ENCODE measurements at places on chromosomes 6 and 20. TPM values are rescaled to one million over a fixed set of nuclear protein-coding genes. Genes with fewer than 3 reads are reported as not detected.

NECAB3 gene
- total RNA-seq: 21.0 TPM

CTSZ gene
- 34.8 TPM for total RNA-seq

GPR63 gene
- total RNA-seq: 1.5 TPM

TTLL9 gene
- not detected for total RNA-seq

HCK gene
- total RNA-seq: not detected

SIGLEC1 gene
- 0.07 TPM for total RNA-seq

SLC17A2 gene
- not detected for total RNA-seq

PNPLA1 gene
- not detected for total RNA-seq

CEP57L1 gene
- total RNA-seq: 23.0 TPM

SOX18 gene
- total RNA-seq: not detected

SLC32A1 gene
- total RNA-seq: not detected

SEL1L2 gene
- not detected for total RNA-seq

VWA7 gene
- 2.0 TPM for total RNA-seq

SDC4 gene
- total RNA-seq: 67.8 TPM

CTCFL gene
- not detected for total RNA-seq

RNF8 gene
- total RNA-seq: 24.3 TPM

All from activated CD4-positive, alpha-beta memory T cell treated with anti-CD3 and anti-CD28 coated beads for 36 hours (primary cell).